ENCODE measurements at places on chromosomes 3 and 15.

DNA sequence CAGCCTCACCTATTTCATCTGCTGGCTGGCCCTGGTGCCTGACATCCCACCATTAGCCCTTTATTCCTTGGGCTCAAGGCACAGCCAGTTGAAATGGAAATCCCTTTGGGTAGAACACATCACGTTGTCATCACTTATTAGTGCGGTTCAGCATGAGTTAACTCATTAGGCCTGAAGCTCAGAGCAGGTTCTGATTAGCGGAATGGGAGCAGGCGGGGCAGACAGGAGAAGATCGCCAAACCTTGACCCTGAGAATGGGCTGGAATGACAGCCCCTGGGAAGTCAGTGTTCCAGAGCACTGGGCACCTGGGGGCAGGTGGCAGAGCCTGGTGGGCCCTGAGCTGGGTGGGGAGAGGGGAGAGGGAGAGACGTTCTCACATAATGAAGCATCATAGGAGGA is 5.8 kb downstream of the ITGA11 start:
- DNase-seq = no peak

GRCh38 chr3:18035641-18036449 is 293.4 kb upstream of the TBC1D5 start:
- no peak for DNase-seq

- no peak for DNase-seq
Observed at GRCh38 chr3:46221938-46222337, 13.8 kb upstream of the CCR1 start.

DNA sequence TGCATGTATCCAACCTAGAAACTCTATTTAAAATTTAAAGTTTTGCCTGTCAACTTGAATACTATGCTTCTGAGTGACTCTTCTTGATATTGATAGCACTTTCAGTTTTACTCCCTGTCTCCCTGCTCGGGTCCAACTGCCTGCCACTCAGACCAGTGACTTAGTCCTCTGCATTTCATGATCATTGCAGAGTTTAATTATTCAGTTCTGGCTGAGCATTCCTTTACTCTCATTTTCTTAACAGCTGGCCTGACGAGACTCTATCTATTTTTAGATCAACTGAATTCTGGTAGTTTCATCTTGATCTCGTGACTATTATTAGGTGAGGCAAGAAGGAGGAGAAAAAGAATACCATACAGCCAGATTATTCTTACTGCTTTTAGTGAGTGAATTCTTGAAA is 617.4 kb downstream of the SI start:
- DNase-seq = no peak

- no peak for DNase-seq
Observed at GRCh38 chr3:169980055-169980454, 13.4 kb downstream of the SEC62 start.

GRCh38 chr3:133023362-133023761 is 14.8 kb upstream of the TMEM108 start:
- DNase-seq = no peak

GRCh38 chr15:49380912-49381311 is 42.1 kb upstream of the FGF7 start:
- DNase-seq = no peak

- DNase-seq = no peak
Observed at GRCh38 chr3:120683671-120684301, 1.7 kb upstream of the HGD start.

GRCh38 chr3:184379358-184380184 is at the start of gene CHRD:
CHRD (plus strand) TSS chr3:184380054; CDS start chr3:184380319, 265 bp downstream.
- DNase-seq = no peak

GRCh38 chr3:183634707-183635106 is 716 bp upstream of the KLHL24 start:
- no peak for DNase-seq

- DNase-seq = no peak
Observed at GRCh38 chr15:66145726-66146182, 107.8 kb downstream of the MEGF11 start.

DNA sequence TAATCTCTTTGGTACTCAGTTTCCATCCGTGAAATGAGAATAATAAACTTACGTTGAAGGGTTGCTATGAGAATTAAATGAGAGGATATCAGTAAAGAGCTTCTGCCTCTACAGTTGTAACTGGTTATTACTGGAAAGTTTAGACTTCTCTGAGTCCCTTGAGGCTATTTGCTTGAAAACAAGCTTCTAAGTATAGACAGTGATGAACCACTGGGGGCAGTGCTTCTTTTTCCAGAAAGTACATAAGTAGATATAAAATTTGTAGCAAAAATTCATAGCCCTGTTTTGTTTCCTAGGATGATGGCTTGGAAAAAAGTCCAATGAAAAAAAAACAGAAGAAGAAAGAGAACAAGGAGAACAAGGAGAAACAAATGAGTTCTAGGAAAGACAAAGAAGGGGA is 87.1 kb downstream of the RGMA start:
- DNase-seq = no peak

Measured in NCI-H460 (cell line).